Stimulated activated CD4-positive, alpha-beta T cell treated with anti-CD3 and anti-CD28 coated beads, Interleukin-1b, Interleukin-23, amount 100 ng/mL, for 1 hour (primary cell): ENCODE measurements at places on chromosomes 6 and 20.

- DNase-seq, result no peak
These were observed 9.8 kb downstream of the MMUT start for GRCh38 chr6:49453221-49453620.

GRCh38 chr6:152206072-152206818 is 398.8 kb downstream of the ESR1 start:
- DNase-seq, result peak; percentile 30

DNA sequence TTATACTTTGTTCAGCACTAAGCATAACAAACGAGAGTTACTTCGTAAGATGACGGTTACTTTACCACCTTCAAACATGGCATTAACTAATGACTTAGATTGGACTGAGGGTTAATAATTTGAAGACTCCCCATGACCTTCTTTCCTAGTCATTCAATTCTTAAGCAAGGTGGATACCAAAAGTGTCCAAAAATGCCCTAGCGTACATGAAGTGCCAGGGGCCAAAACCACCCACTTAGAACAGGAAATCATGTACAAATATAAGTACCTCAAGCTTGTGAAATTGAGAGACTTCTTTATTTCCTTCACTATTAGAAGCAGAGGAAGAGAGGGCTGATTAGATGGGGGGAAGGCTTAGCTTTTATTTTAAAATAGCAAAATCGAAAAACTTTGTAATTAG is 166.4 kb downstream of the ATXN1 start:
- DNase-seq, result no peak

DNA sequence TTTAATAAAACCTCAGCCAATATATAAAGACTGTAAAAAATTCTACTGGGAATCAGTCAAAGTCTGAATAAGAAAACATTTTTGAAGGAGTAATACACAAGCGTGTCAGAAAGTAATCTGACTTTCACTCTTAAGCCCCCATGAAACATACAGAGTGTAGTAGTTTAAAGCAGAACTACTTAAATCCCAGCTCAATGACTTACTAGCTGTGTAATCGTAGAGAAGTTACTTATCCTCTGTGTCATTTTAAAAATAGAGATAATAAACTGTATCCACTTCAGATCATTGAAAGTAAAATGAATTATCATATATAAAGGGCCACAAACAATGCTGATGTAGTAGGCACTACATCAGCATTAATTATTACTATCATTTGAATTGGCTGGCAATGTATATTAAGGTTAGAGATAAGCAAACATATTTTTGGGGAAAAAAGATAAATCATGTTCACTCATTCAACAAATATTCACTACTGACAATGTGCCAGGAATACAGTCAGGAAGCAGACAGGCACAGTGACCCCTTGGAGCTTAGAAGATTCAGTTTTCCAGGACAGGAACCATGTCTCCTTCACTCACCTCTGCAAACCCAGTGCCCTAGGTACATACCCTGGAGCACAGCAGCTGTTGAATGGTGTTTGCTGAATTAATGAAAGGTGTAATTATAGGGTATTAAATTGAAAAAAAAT is 14.4 kb downstream of the REPS1 start:
- DNase-seq, result no peak

DNA sequence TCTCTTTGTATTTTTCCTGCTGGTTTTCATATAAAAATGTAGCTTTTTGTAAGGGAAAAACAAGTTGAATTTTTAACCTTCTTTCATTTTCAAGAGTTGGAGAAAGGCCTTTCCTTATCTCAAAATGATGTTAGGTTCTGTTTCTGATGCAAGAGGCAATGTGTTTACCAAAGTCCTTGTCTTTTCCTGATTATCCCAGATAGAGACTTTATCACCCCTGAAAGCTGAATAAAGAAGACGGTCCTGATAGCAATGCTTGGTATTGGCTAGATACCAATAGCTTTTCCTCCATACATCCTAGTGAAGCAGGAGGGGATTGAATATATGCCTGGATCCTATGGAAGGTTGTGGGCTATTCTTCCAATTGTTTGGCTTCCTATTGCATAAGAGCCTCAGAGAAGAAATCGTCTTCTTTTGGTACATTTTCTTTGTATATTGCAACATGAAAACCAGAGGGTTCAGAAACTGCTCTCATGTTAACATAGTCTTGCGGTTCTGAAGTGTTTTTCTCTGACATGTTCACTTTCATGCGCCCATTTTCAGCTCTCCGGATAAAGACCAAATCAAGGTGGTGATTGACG is 5.5 kb downstream of the PNLDC1 start:
- DNase-seq, result no peak

GRCh38 chr20:38217791-38218565 is 42.6 kb downstream of the KIAA1755 start:
- DNase-seq, result no peak

DNA sequence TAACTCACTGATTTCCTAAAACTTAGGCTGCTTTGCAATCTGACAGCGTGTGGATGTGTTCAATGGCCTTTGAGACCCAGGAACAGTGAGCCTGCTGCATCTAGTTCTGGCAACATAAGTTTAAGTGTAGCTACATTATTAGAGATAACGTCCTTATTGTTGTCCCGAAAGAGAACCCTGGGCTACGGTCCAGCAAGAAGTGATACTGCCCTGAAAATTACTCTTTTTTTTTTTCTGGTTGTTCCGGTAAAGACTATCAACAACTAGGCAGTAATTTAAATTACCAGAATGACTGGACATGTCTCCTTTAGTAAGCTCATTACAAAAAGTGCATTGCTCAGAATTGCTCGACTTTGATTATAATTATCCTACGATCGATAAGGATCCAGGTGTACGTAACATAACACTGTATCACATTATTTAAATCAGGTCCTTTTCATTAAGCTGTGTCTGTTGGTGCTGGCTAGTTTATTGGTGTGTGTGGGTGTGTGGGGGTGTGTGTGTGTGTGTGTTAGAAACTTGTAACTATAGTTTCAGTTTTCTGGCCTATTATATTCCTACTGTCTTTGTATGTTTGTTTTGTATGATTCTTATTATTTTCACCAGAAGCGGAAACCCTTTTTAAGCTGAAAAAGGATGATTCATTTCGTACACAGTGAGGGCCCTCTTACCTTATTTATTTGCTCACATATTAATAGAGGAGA is 3.0 kb downstream of the TSHZ2 start:
- DNase-seq, result no peak

GRCh38 chr6:165040440-165040839 is 269.0 kb downstream of the C6orf118 start:
- no peak for DNase-seq

DNA sequence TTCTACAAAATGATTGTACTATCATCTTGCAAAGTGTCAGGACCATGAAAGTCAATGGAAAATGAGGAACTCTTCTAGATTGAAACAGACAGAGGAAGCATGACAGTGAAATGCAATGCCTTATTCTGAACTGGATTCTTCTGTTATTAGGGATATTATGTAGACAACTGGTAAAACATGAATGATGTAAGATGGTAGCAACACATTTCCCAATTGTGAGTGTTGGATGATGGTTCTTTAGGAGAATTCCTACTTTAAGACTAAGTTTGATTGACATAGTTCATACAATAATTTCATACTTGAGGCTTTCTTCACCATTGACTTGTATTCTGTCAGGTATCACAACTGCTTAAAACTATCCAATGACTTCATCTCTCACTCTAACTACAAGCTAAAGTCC is 4.5 kb downstream of the UBE3D start:
- DNase-seq, result no peak

GRCh38 chr6:52577022-52577777 is at the start of gene TRAM2:
TSS of gene TRAM2 (minus strand) at chr6:52577060. CDS start at chr6:52576915, 145 bp downstream.
- peak; percentile 54 for DNase-seq

GRCh38 chr6:166533205-166533824 is 53.2 kb downstream of the RAMACL start:
- no peak for DNase-seq

DNA sequence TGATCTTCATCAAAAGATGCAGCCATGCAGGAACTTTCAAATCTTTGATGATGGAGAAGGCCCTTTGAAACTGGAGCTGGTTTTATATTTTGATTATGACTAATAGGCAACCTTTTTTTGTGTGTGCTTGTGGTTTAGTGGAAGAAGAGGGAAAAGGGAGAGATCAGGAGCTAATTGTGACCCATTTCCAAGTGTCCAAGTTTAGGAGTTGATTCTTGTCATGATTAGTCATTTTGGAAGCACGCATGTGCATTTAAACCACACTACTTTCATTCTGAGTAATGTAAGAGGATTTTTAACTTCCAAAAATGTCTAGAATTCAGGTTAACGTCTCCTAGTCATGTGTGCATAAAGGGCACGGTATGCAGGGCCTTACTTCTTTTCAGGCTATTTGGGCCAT is 3.5 kb downstream of the FOXO3 start:
- no peak for DNase-seq

GRCh38 chr20:24291014-24291413 is 178.4 kb upstream of the SYNDIG1 start:
- no peak for DNase-seq

DNA sequence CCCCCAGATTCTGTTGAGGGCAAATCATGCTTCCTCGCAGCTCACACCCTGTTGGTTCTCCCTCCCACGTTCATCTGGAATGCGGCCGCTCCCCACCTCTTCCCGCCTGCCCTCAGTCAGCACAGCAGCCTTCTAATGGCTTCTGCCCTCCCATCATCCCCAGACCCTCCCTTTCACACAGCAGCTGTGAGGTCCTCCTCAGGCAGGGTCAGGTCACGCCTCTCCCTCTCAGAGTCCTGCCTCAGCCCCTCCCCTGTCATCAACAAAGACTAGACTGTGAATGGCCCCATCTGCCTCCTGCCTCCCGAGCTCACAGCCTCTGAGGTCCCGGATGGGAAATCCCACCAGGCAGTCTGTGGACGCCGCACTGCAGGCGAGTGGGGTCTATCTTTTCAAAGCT is 7.9 kb upstream of the BHLHE23 start:
- no peak for DNase-seq

GRCh38 chr6:122792766-122793165 is 3.7 kb downstream of the SMPDL3A start:
- DNase-seq, result no peak

GRCh38 chr6:97422171-97422570 is 139.2 kb upstream of the MMS22L start:
- DNase-seq, result no peak

GRCh38 chr20:36541768-36542488 is 609 bp downstream of the MYL9 start:
- DNase-seq, result no peak

- DNase-seq, result no peak
These were observed 600 bp downstream of the XPO5 start for GRCh38 chr6:43575105-43575771.

GRCh38 chr6:5996714-5997419 is 9.9 kb downstream of the NRN1 start:
- DNase-seq, result no peak

- no peak for DNase-seq
These were observed 1274.9 kb upstream of the GJE1 start for GRCh38 chr6:140857739-140858380.

DNA sequence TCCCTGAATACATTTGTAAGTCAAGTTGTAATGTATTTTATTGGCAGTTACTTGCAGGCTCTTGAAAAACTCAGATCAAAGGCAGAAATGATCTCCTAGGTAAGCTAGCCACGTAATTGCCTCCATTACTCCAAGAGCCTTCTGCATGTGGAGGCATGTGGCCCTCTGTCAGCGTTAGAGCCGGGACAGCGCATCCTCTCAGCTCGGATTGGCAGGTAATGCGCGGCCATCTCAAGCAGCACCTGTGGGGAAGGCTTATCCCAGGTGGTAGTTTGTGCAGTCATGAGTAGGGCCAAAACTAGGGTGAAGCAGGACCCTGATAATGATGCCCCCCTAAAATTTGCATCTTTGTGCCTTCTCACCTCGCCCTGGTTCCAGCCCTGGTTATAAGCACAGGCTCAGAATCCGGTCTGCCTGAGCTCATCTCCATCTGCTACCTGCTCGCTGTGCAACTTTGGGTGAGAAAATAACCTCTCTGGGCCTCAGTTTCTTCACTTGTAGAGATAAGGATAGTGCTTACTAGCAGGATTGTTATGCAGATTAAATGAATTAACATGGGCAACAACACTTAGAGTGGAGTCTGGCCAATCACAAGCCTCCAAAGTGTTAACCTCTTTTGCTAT is 157.5 kb upstream of the PMEPA1 start:
- DNase-seq, result no peak

DNA sequence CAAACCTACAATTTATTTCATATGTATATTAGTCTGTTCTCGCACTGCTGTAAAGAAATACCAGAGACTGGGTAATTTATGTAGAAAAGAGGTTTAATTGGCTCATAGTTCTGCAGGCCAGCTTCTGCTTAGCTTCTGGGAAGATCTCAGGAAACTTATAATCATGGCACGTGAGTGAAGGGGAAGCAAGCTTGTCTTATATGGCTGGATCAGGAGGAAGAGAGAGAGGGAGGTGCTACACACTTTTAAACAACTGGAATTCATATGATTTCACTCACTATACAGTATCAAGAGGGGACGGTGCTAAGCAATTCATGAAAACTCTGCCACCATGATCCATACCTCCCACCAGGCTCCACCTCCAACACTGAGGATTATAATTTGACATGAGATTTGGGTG is 29.9 kb downstream of the PHACTR2 start:
- DNase-seq, result no peak

- DNase-seq, result no peak
These were observed 48.7 kb downstream of the PSMG4 start for GRCh38 chr6:3307436-3307835.

DNA sequence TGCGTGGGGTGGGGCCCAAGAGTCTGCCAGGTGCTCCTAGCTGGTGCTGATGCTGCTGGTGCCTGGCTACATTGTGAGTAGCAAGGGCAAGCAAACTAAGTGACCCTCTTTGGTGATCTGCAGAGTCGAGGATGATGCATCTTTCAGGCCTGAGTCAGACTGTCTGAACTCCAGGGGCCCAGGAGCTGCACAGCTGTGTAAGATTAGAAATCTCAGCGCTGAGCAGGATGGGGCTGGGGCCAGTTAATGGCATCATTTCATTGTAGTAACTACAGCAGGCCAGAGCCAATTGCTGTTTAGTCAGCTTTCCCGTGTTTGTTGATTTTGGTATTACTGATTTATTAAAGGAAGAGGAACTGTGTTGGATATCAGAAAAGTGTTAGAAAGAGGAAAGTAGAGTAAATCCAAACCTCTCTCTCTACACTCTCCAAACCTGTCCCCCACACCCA is 365.2 kb downstream of the PAX1 start:
- DNase-seq, result no peak

GRCh38 chr6:56524891-56525703 is 117.6 kb downstream of the DST start:
- DNase-seq, result no peak

DNA sequence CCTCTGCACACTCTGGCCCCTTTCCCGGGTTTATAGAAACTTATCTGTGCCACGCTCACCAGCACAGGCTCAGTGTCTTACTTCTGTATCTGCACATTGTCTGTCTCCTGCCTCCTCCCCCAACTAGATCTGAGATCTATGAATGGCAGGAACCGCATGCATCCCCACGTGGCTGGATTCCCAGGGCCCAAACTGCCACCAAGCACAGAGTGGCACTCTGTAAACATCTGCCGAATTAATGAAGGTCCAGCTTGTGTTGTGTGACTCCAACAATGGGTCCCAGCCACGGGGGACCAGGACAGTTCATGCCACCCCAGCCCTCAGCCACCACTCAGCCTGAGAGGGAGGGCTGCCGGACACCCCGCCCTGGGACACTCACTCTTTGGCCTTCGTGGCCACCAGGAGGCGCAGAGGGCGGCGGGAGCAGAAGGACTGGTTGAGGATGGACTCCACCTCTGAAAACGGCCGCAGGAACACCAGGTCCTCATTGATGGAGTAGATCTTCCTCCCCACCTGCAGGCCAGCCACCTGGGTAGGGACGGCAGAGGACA is 171.1 kb downstream of the PREX1 start:
- DNase-seq, result no peak

GRCh38 chr20:57251344-57251743 is 15.1 kb downstream of the BMP7 start:
- no peak for DNase-seq

- no peak for DNase-seq
These were observed 33.8 kb upstream of the LCA5 start for GRCh38 chr6:79571030-79571367.
